ENCODE measurements at places on chromosomes 16 and 17.

DNA sequence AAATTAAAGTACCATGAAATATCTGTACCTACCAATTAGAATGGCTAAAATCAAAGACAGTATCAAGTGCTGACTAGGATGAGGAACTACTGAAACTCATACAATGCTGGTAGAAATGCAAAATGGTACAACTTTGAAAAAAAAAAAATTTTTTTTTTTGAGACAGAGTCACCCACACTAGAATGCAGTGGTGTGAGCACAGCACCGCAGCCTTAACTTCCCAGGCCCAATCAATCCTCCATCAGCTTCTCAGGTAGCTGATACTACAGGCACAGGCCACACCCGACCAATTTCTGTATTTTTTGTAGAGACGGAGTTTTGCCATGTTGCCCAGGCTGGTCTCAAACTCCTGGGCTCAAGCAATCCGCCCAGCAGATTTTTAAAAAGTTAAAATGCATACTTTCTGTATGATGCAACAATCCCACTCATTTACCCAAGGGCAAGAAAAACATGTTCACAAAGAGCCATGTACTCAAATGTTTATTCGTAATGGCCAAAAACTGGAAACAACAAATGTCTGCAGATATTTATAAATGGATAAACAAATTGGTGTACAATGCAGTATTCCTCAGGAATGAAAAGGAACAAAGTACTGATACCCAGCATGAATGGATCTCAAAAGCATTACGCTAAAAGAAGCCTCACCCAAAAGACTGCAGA, 8.7 kb downstream of the SMURF2 start:
- no peak for ATAC-seq

DNA sequence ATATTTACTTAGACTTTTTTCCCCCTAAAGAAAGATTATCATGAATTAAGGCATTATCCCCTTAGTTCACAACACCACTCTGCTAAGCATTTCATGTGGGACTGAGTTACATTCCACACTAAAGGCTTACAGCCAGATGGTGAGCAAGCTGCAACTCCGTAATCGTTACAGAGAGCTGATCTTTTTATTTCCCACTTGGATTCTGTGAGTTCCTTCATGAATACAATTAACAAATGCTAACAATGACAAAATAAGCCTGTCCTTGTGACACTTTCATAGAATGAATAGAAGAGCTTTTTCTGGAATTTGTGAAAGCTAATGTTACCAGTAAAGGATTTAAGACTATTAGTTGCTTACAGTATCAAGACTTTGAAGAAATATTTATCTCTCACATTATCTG, 8.7 kb downstream of the OGFOD1 start:
- no peak for ATAC-seq

DNA sequence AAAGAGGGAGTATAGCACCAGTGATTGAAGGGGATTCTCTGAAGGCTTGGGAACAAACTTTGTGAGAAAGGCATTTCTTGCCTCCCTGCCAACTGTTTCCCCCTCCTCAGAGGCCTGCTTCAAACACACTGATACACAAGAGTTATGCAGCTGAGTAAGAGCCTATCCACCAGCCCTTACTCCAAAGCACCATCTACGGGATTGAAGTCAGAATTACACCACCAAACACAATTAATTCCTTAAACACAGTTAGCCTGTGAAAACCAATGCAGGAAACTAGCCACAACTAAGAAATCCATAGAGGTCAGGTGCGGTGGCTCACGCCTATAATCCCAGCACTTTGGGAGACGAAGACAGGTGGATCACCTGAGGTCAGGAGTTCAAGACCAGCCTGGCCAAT, 138.3 kb downstream of the SHCBP1 start:
- no peak for ATAC-seq

DNA sequence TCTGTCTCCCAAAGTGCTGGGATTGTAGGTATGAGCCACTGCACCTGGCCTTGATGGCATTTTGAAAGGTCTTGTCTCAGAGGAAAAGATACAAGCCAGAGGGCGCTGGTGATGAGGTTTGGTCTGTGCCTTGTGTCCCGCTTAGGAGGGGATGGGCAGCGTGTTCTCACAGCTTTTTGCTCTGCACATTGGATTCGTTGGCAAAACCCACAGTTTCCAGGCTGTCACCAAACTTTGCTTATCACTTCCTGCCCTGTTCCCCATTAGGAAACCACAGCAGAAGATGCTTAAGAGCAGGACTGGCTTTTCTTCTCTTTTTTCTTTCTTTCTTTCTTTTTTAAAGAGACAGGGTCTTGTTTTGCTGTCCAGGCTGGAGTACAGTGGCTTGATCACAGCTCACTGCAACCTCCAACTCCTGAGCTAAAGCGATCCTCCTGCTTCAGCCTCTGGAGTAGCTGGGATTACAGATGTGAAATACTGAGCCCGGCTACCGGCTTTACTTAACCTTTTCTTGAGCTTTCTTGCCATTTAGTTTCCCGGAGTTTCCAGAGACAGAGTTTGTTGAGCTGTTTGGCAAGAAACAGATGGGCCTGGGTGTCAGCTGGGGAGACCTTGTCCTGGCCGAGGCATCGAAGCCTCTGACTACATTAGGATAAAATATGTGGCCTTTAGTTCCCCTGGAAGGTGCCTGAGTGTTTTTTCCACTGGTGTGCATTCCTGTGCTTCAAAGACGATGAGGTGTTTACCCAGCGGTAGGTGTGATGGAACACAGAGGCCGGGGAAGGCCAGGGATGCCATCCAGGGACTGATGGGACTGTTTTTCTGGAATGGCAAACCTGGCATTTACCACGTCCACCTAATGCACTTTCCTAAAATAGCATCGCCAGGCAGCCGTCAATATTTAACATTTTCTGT, 112.9 kb downstream of the ABCC1 start:
- ATAC-seq: no peak

DNA sequence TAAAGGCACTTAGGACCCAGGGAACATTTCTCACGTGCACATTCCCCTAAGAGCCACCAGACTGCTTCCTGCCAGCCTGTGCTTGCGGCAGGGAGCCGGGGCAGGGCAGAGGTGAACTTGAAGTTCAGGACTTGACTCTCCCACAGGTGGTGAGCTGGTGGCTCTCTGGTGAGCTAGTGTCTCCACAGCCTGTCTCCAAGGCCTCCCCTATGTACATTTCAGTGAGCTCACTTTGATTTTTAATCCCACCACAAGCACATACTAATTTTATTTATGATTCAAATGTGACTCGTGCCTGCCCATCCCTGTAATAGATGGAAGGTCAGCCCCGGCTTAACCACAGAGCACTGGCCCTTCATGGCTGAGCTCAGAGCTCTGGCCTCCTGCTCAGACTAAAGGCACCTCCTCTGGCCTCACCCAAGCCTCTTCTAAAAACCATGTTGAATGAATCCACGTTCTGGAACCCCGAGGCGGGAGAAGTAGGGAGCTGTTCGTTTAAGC, 9.2 kb downstream of the SNN start:
- peak; percentile 57 for ATAC-seq

DNA sequence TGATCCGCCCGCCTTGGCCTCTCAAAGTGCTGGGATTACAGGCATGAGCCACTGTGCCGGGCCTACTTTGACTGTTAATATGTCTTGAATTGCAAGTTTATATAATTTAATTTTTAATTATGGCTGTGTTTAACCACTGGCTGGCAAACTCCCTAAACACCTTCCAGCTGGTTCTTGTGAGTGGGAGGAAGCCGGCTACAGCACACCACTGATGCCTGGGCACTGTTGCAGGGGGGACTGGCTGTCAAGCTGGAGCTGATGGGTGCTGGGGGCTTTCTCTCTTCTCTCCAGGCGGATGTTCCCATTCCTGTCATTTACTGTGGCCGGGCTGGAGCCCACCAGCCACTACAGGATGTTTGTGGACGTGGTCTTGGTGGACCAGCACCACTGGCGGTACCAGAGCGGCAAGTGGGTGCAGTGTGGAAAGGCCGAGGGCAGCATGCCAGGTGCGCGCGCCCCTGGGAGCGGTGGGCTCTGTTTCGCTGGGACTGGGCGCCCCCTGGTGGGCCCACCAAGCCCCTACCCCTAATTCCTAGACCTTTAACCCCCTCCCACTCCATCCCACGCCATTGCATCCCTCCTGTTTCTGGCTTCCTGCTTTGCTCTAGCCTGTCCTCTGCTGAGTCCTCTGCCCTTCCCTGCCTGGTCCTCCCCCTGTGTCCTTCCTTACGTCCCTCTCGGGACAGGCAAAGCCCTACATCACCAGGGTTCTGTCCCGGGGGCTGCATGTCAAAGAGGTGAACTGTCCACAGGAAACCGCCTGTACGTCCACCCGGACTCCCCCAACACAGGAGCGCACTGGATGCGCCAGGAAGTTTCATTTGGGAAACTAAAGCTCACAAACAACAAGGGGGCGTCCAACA, 9.5 kb downstream of the TBX21 start:
- ATAC-seq: peak; percentile 25

DNA sequence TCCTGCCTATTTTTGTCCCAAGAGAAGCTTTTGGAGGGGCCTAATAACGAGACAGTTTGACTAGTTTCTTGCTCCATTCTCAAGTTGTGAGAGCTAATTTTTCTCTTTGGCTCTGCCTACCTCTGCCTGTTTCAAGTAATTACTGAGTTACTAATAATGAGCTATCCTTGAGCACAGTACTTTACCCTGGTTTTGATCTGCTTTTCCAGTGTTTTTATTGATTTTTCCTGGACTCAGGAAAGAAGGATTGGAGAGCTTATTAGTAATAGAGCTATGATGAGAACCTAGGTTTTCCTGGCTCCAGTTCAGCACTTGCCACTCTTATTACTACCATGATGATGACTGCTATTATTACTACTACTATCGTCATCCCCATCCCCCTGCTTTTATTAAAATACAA, 106.7 kb downstream of the HS3ST3B1 start:
- no peak for ATAC-seq

DNA sequence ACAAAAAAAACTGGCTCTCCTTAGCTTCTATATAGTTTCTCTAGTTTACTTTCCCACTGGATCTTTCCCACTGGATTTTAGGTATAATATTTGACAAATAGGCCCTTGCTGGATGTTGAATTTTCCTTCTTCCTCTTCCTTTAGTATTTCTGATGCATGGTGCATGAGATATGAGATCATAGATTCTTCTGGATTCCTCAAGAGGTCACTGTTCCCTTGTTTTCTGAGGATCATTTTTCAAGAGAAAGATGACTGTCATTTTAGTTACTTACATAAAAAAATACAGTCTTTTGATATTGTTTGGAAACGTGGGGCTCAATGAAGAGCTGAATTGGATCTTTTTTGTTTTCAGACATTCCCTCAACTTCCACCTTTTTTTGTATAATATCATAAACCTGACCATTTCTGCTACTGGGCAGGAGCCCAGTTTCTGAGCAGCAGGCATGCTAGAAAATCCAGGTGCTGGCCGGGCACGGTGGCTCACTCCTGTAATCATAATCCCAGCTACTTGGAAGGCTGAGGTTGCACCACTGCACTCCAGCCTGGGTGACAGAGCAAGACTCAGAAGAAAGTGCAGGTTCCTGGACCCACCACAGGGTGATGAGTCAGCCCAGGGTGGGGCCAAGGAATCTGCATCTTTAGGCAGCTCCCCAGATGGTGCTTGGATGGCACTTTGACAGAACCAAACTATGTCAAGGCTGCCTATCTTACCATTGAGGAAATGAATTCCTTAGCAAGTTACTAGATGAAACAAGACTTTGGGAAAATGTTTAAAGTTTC, 70.3 kb downstream of the SDR42E1 start:
- ATAC-seq: peak; percentile 63

DNA sequence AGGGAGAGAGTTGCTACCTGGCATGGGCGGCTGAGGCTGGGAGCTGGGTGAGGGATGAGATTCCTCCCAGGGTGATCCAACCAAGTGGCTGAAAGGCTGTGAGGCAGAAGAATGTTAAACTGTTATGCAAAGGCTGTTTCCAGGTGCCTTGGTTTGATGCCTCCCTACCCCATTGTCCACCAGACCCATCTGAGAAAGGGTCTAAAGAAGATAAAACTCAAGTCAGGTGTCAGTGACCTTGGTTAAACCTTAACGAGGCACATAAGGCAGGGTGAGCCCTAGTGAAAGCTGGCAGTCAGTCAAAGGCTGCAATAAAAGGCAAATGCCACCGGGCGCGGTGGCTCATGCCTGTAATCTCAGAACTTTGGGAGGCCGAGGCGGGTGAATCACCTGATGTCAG, 23.8 kb downstream of the LDHD start:
- ATAC-seq: no peak

DNA sequence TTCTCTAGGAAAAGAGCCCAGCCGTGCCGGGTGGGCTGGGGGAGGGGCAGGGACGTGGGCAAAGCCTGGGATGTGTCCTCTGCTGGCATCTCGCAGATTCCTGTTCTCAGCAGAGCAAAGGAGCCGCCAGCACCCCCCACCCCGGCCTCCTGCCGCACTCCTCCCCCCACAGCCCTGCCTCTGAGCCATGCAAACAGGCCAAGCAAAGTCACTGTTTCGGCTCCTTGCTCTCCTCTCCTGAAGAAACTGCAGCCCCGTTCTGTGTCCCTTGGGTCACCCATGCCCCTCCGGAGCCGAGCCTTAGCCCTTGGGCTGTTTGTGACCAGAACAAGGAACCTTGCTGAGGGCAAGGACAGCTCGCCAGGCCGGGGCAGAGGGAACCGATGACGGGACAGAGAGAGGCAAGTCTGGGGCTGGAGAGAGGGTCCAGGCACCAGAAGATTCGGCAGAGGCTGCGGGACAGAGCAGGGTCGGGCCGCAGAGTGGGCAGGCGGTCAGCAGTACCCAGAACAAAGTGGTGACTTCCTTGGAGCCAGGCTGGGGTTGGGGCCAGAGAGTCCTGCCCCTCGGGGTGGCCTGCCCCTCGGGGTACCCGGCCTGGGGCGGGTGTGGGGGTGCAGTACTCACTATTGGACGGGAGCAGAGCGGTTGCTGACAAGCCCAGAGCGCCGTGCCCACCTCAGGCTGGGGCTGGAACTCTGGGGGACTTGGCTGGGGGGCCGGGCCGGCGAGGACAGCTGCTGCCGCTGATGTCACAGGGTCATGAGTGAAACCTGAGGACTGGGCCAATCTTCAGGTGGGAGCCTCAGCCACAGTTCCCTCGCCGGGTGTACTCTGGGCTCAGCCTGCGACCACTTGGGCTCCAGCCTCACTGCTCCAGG, 9.2 kb upstream of the PRR29 start:
- no peak for ATAC-seq

DNA sequence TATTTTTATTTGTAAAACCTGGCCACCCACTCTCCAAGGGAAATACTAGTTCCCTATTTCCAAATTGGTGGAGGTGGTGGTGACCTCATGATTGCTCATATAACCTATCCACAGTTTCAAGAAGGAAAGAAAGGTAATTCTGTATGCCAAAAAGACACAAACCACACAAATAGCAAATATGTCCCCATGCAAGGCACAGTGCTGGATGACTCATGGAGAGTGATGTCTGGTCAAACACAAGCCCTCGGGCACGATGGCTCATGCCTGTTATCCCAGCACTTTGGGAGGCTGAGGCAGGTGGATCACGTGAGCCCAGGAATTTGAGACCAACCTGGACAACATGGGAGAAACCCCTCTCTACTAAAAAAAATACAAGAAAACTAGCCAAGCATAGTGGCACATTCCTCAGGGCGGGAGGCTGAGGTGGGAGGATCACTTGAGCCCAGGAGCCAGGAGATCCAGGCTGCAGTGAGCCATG, 64.2 kb downstream of the GNA13 start:
- peak; percentile 27 for ATAC-seq

GRCh38 chr16:15993541-15993940, 44.1 kb downstream of the ABCC1 start:
- ATAC-seq: no peak

- ATAC-seq: no peak
Observed at GRCh38 chr17:279776-280175, 72.8 kb downstream of the RPH3AL start.

GRCh38 chr17:74408815-74409214, 23.1 kb upstream of the GPRC5C start:
- ATAC-seq: no peak

GRCh38 chr17:44614862-44615261, 41.4 kb upstream of the MEIOC start:
- ATAC-seq: no peak
